ENCODE measurements at places on chromosomes 11 and 22.

- DNase-seq, result no peak
These were observed 131.6 kb downstream of the MPPED2 start for GRCh38 chr11:30454541-30454940.

- no peak for DNase-seq
These were observed 6.7 kb upstream of the SEPTIN5 start for GRCh38 chr22:19707347-19708290.

- DNase-seq, result no peak
These were observed 45.3 kb downstream of the CADM1 start for GRCh38 chr11:115458877-115459276.

DNA sequence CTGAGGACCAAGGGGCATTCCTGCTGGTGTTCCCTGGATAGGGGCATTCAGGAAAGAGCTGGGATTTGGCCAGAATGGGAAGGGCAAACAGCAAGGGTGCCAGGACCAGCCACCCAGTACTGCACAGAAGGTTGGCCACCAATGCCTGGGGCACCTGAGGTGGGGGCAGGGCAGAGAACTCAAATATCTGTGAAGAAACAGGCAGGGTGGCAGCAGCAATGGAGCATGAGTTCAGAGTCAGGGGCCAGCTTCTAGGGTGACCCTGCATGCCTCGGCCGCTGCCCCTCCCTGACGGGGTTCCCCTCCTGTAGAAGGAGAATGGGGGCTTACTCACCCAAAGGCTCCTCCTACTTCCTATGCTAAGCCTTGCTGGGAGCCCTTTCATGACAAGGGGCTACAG is 79.3 kb upstream of the SHANK2 start:
- no peak for DNase-seq

- no peak for DNase-seq
These were observed 17.3 kb downstream of the IL10RA start for GRCh38 chr11:118003456-118003855.

- peak; percentile 35 for DNase-seq
These were observed 37.2 kb downstream of the CKAP5 start for GRCh38 chr11:46808799-46809431.

GRCh38 chr11:64342869-64343745 is 3.1 kb downstream of the CCDC88B start:
- DNase-seq, result no peak

GRCh38 chr22:37043209-37043827 is 8.2 kb upstream of the KCTD17 start:
- no peak for DNase-seq

- DNase-seq, result peak; percentile 65
These were observed 577 bp upstream of the DKK3 start for GRCh38 chr11:12008790-12009616.

- peak; percentile 50 for DNase-seq
These were observed at the start of gene SHISAL1 for GRCh38 chr22:44312766-44313165. SHISAL1 (minus strand) TSS chr22:44312951; CDS start chr22:44300945, 12,006 bp downstream.

DNA sequence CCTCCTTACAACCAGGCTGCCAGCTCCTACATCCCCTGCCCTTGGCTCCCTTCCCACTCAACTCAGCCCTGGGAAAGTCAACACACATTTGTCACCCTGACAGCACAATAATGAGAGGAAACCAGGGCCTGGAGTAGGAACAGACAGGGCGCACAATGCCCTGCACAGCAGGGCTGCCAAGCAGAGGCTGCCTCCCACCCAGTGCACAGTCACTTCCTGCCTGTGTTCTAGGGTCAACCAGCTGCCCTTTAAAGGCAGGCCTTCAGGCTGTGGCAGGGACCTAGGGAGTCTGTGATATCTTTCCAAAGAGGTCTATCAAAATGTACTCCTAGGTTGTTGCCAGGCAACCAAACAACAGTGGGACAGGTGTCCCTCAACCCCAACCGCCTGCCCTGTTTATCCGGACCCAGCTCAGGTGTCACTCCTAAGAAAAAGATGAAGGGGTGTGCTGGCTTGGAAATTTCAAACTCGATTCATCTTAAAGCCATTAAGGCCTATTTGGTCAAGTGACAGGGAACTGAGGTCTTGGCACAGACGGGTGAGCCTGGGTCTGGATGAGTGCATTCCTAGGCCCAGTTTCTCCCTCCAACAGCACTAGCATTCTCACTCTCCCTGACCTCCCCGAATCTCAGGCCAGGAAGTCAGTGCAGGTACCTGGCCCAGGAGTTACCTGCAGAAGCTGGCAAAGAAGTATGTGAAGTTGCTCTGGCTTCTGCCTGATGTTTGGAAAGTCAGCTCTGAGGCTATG is 110.3 kb upstream of the PITPNB start:
- peak; percentile 71 for DNase-seq

DNA sequence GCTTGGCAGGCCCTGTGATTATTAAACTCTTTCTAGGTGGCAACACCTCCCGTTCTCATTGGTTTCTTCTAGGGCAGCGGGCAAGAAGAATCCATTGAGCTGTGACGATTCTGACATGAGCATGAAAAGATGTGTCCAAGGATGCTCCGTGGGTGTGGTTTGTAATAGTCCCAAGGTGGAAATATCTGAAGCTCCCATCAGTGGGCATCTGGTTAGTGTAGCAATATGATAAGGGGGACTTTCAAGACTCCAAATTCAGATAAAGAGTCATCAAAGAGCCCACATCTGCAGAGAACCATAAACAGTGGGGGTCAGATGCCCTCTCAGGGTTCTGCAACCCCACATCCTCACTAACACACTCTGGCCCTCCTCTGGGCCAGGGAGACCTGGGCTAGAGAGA is 42.6 kb downstream of the TST start:
- DNase-seq, result no peak

DNA sequence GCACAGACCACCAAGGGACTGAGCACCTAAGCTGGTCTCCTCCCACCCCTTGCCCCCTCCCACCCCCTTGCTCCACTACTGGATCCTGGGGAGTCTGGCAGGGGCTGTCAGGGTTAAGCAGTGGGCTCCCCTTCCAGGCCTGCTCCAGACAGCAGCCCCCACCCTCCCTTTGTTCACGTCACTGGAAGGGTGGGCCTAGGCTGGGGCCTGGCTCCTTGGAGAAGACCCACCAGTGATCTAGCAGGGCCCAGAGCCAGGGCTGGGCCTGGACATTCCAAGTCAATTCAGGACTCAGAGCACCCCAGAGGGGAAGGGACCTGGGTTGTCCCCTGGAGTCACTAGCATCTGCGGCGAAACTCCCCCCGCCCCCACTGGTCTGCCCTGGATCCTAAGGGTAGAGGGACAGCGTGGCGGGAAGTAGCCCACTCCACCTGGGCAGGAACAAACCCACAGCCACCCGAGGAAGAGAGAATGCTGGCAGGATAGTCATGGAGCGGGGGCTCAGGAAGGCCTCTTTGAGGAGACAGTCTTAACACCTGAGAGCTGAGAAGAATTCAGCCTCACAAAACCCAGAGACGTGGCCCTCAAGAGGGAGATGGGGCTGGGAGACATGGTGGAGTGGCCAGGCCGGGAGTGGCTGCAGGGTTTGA is 45.8 kb downstream of the IGLL1 start:
- no peak for DNase-seq

GRCh38 chr11:26078231-26078821 is 253.6 kb upstream of the ANO3 start:
- DNase-seq, result peak; percentile 5

GRCh38 chr22:44271732-44272400 is 40.9 kb downstream of the SHISAL1 start:
- DNase-seq, result no peak

DNA sequence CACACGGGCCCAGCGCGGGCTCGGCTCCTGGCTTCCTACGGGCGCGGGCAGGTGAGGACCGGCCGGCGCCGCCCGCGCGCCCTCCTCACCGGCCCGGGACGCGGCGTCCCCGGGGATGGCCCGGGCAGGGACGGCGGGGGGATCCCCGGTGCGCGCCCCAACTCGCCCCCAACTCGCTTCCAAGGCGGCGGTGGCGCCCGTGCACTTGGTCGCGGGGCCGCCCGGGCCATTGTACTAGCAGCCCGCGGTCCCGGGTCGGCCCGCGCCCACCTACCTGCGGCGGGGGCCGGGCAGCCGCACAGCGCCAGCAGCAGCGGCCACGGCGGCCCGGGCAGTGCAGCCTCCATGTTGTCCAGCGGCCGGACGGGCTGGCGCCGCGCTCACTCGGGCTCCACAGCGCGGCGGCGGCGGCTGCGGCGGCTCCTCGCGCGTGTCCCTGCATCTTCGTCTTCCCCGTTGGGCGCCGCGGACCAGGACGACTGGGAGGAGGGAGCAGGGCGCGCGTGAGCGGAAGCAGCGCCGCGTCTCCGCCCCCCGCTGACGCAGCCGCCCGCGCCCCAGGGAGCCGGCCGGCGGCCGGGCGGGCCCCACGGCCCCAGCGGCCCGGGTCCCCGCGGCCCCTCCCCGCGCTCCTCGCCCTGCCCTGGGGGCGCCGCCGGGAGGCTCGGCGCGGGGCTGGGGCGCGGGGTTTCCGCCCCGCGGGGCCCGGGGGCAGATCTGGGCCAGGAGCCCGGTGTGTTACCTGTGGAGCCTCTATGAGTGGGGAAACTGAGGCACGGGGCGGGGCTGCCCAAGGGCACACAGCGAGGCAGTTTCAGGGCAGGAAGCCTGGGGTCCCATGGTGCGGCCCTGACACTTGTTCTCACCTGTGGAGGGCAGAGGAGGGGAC is 159.3 kb upstream of the GRK3 start:
- peak; percentile 32 for DNase-seq

DNA sequence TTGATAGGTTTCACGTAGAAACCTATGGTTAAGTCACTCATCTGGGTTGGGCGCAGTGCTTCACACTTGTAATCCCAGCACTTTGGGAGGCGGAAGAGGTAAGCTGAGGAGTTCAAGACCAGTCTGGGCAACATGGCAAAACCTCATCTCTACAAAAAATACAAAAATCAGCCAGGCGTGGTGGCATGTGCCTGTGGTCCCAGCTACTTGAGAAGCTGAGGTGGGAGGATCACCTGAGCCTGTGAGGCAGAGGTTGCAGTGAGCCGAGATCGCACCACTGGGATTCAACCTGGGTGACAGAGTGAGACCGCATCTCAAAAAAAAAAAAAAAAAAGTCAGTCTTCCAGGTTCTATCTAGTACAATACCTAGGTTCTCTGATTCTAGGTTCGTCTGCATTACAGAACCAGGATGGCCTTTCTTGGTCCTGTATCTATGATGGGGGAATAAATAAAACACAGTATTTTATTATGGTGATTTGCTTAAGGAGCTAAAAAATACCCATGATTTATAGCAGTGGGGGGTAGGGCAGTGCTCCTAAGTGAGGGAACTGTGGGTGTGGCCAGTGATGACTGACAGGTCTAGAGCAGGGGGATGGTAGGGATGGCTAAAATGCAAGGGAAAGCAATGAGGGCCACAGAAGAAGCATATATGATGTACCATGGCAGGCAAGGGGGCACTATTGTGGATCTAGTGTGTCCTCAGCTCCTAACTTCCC is 65.5 kb upstream of the NUP160 start:
- DNase-seq, result no peak

- DNase-seq, result no peak
These were observed 21.2 kb upstream of the MAP6 start for GRCh38 chr11:75689863-75690609.

GRCh38 chr22:27798511-27799014 is 3.0 kb downstream of the MN1 start:
- DNase-seq, result no peak

DNA sequence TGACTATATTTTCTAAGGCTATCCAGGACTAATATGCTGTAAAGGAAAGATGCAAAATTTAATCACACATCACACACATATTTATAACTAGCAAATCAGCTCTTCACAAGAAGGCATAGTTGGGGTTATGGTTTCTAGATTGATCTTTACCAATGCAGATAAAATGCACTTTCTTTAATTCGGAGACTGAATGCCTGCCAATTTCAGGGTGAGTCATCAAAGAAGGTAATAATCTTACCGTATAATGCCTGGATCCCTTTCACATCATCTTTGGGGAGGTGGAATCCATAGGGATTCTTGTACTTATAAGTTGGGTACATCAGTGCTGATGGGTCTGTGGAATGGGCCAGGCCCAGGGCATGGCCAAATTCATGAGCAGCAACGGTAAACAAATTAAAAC is 16.4 kb downstream of the MMP20 start:
- DNase-seq, result no peak

- DNase-seq, result peak; percentile 35
These were observed 492.9 kb upstream of the KIRREL3 start for GRCh38 chr11:127493330-127494022.

DNA sequence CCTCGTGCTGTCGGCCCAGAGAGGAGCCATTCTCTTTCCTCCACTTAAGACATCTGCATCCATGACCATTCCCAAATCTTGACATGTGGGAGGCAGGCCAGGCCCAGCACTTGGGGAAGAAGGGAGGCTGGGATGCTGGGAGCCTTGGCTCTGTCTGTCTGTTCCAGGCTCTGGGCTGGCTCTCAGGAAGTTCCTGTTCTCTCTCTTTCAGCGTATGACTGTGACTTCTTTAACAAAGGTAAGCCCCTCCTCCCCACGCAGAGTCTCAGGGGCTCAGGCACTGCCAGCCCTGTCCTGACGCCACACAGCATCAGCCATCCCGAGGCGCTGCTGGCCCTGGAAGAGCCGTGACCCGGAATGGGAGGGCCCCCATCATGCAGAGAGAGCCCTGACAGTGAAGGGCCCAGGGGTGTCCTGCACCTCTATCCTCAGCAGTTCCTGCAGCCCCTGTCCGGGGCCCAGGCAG is 52.4 kb downstream of the OTOG start:
- DNase-seq, result no peak

DNA sequence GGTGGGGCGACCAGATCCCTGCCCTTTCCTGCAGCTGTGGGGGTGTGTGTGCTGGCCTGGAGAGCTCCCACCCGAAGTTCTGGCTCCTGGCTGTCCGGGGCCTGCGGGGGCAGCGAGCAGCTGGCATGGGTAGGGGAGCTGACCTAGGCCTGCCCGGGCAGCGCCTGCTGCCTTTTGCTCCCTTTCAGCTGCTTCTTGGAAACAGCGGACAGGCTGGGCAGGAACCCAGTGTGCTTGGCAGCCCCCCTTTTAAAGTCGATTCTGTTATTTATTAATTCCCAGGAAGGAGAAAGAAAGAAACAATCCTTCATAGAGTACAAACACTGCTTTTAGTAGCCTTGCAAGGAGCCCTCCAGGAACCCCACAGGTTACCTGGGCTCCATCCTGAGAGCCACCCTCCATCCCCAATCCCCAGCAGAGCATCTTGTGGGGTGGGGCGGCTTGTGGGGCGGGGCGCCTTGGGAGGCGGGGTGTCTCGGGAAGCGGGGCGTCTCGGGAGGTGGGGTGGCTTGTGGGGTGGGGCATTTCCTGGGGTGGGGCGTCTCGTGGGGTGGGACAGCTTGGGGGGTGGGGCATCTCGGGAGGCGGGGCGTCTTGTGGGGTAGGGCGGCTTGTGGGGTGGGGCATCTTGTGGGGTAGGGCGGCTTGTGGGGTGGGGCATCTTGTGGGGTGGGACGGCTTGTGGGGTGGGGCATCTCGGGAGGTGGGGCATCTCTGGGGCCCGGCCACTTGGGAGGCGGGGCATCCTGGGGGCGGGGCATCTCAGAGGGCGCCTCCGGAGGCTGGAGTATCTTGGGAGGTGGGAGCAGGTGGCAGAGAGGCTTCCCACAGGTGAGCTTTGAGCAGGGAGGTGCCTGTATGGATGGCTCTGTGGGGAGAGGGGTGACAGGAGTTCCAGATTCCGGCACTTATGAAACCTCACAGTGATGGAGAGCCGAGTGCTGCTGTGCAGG is 7.0 kb downstream of the CD81 start:
- DNase-seq, result no peak

Measured in astrocyte of the spinal cord (primary cell).